Stimulated activated CD8-positive, alpha-beta memory T cell treated with anti-CD3 and anti-CD28 coated beads, Interleukin-7, amount 100 ng/mL, for 4 hours (primary cell): ENCODE measurements at places on chromosomes 1 and 21.

- no peak for DNase-seq
Measured at GRCh38 chr1:44260792-44261170, 47.5 kb downstream of the DMAP1 start.

DNA sequence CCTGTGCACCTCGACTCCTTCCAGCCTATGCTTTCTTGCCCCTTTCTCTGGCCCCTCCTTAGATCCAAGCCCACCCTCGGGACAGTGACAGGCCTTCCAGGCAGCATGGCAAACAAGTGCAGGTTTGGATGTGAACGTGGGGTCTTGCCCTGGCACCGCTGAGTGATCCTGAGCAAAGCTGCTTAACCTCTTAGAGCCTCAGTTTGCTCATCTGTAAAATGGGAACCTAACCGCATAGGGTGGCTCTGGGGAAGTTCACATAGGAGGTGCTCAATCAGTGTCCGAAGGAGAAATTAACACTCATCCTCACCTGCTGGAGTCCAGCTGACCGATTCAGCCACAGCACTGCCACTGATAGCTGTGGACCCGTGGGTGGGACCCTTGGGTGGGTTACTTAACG, 7.2 kb downstream of the MFAP2 start:
- DNase-seq: no peak

GRCh38 chr1:40075266-40075665, 21.8 kb downstream of the PPT1 start:
- DNase-seq: no peak

DNA sequence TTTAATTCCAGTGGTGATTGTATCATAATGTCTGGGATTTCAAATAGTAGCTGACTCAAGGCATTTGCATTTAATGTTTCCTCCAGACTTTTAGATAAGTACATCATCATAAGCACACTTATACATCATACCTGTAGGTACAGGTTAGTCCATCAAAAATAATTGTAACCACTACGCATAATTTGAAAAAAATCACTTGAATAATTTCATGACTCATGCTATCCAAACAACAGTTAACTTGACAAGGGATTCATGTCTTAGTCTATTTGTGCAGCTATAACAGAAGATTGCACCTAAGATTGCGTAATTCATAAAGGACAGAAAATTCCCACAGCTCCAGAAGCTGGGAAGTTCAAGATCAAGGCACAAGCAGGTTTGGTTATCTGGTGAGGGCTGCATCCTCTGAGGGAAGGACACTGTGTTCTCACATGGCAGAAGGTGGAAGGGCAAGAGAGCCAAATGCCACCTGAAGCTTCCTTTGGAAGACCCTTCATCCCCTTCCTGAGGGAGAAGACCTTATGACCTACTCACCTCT, 801.7 kb upstream of the BRINP3 start:
- DNase-seq: no peak

GRCh38 chr1:160522136-160522535, 919 bp downstream of the SLAMF6 start:
- DNase-seq: no peak
